ENCODE measurements at places on chromosomes 6 and 20.

DNA sequence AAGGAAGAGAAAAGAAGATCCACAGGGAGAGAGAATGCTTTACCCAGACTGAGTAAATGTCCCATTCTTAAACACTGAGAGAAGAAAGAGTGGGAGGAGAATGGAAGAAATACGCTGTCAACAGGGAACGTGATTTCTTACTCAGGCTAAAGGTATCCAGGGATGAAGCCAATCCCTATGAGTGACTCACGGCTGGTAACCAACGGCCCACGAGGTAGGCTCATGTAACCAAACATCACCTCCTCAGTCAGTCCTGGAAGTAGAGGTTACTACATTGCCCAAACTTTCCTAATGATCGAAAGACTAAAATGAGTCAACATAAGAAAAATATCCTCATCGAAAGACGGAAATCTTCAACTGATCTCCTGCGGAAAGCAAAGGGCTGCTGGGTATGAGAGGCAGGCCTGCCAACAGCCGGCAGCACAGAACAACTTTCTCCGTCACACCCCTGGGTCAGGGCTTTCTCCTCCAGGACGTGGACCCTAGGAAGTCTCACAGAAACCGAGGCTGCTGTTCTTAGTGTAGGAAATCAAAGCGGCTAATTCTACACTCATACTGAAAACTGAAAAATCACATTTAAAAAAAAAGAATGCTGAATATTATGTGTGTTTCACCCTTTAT is 292.6 kb downstream of the GMDS start:
- no peak for DNase-seq

GRCh38 chr6:158999154-158999665 is 792 bp downstream of the RSPH3 start:
- DNase-seq: no peak

- no peak for DNase-seq
These were observed 27.5 kb upstream of the MARCKS start for GRCh38 chr6:113829696-113830045.

DNA sequence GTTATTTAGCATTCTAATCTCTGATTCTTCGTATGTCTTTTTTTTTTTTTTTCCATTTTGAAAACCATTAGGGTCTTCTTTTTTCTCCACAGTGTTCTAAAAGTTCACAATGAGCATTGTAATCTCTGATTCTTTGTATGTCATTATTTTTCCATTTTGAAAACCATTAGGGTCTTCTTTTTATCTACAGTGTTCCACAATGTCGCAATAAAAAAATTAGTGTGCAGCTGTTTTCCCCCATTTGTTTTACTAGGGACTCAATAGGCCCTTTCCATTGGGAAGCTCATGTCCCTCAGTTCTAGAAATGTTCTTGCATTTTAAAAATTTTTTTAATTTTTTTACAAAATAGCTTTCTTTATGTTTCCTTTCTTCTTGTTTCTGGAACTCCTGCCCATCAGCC is 64.2 kb downstream of the RNF182 start:
- DNase-seq: no peak

GRCh38 chr20:16710781-16711180 is 19.0 kb upstream of the SNRPB2 start:
- no peak for DNase-seq

DNA sequence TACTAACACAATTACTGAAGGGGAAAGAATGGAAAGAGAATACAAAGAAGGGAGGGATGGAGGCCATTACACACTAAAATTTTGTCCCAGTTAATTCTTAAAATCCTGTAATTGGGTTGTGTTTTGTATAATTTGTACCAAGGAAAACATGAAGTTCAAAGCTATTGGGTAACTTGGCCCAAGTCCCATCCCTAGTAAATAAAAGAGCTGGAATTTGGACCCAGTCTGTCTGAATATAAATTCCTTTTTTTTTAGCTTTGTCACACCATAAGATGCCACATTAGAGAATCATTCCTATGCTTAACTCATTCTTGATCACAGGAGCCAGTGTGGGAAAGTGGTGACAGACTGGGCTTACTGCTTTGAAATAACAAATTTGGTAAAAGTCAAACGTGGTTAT is 66.8 kb upstream of the CBLN4 start:
- DNase-seq: no peak

- DNase-seq: no peak
These were observed 152.4 kb downstream of the COL9A1 start for GRCh38 chr6:70150521-70150920.

DNA sequence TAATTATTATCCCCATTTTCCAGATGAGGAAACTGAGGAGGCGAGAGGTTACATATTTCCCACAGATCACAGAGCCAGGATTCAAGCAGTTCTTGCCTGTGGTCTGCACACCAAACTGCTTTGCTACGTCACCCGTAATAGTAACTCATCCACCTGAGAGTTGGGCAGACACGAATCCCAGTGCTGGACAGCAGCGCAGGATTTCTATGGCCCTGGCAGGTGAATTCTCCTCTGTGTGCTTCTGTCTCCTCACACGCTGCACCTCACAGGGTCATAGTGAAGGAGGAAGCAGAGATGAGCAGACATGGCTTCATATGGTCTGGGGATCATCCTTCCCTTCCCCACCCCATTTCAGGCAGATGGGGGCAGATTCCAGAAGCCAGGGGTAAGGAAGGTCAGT is 127.0 kb upstream of the LRFN2 start:
- no peak for DNase-seq

DNA sequence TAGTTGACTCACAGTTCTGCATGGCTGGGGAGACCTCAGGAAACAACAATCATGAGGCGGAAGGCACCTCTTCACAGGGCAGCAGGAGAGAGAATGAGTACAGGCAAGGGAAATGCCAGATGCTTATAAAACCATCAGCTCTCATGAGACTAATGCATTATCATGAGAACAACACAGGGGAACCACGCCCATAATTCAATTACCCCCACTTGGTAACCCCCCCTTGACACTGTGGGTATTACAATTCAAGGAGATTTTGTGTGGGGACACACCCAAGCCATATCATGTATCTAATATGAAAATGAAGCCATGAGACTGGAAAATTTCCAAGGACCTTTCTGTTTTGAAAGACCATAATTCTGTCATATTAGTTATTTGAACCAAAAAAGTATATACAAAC is 342.4 kb upstream of the PLCB4 start:
- no peak for DNase-seq

GRCh38 chr20:4802527-4802926 is 80.8 kb downstream of the PRND start:
- DNase-seq: no peak

GRCh38 chr20:63006540-63007359 is at the start of gene BHLHE23:
Gene BHLHE23, minus strand, starts transcription at chr20:63006964. Its CDS starts 190 bp downstream, at chr20:63006774.
- DNase-seq: no peak

DNA sequence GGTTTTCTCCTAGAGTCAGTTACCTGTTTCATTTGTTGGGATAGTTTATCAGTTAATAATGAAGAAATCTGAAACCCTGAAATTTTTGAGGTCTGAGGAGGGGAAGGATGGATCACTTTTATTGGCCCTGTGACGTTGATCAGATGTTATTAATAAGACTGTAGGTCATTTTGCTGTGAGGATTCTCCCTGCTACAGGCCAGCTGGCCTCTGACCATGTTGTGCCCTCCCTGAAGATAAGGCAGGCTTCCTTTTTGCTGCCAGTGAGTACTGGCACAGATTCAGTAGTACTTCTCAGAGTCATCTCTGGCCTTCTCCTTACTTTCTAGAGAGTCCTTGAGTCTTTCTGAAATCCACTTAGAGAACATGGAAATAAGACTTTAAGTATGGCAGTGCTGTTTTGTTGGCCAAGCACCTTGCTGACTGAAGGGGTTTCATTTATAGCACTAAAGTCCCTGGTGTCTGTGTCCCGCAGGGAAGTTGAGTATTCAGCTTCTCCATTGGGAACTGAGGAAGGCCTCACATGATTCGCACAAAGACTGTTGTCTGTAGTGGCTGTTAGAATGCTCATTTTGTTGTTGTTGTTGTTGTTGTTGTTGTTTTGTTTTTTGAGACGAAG is 202.6 kb downstream of the DTNBP1 start:
- DNase-seq: no peak

- DNase-seq: no peak
These were observed 762 bp downstream of the ZC3H12D start for GRCh38 chr6:149483849-149484655.

DNA sequence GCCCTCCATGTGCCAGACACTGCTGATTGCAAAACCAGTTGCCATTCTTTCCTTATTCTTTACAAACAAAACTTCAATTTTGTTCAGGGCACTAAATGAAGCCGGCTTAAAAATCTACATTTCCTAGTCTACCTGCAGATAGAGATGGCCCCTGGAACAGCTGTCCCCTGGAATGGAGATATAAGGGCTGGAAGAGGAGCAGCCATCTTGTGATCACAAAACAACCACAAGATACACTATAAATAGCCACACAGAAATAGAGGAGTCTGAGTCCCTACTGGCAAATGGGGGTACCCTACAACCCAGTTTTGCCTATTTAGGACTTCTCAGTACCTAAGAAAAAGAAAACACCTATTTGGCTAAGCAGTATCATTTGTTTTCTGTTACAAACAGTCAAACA is 115.9 kb upstream of the BEND6 start:
- DNase-seq: no peak

DNA sequence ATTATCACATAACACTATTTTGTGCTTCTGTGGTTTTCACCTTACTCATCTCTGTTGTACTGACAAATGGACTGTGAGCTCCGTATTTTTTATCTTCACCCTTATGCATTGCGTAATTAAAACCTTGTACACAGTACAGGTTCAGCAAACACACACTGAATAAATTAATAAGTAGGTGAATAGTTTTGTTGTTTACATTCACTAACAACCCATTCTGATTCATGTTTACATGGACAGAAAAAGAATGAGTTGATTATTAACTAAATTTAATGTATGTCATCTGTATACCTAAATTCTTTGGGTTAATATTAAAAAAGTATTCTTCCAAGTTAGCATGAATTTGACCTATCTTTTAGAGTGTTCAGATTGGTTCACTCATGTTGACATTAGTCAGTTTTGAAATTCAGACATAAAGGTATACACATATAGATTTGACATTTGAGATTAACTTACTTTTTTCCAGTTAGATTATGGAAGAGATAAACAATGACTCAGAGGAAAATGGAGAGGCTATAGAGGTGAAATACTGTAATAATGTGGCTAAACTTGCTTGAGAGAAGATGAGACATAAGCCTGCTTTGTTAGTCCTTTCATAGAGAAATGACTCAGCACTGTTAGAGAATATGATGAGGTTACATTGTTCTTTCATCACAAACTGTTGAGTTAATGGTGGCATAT is 541.7 kb upstream of the FLRT3 start:
- no peak for DNase-seq

- no peak for DNase-seq
These were observed 1055.1 kb upstream of the GJE1 start for GRCh38 chr6:141077355-141078333.

GRCh38 chr6:32148289-32149091 is 3.2 kb downstream of the PRRT1 start:
- DNase-seq: no peak

- DNase-seq: no peak
These were observed 930.5 kb upstream of the FLRT3 start for GRCh38 chr20:15267935-15268334.

DNA sequence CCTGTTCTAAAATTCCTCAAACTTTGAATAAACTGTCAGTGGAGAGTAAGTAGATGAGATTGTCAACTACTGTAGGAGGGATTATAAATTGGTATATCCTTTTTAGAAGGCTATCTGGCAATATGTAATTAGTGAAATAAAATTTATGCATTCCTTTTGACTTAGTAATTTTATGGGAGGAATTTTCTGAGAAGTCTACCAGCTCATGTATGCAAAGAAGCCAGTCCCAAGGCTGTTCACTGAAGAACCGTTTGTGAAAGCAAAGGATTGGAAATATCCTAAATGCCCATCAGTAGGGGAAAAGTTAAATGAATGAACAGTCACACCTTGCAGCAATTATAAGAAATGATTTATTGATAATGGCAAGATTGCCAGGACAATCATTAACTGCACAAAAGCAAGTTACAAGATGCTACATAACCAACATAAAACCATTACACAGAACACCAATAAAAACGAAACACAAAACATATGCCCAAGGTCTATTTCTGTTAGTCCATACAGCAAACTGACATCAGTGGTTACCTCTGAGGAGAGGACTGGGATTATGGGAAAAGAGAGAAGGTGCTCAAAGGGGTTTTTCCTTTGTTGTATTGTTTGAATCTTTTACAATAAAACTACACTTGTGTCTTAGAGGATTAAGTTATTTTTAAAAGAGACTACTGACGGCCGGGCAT is 4.6 kb upstream of the DSTN start:
- no peak for DNase-seq

DNA sequence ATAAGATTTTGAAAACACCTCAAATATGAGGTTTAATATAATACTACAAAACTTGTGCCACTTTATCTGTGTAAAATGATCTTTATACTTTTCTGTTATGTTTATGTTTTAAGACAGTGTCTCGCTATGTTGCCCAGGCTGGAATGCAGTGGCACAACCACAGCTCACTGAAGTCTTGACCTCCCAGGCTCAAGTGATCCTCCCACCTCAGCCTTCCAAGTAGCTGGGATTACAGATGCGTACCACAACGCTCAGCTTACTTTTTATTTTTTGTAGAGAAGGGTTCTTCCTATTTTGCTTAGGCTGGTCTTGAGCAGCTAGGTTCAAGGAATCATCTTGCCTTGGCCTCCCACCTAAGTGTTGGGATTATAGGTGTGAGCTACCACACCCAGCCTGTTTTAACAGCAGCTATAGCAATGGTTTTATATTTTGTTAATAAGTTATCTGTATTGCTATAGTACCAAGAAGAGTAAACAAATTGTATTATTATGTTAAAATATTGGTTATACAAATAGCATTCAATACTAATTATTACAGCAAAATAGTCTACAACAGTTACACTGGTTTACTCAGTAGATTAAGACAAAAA is 8.2 kb downstream of the TAB2 start:
- DNase-seq: no peak

- no peak for DNase-seq
These were observed 1274.2 kb upstream of the GJE1 start for GRCh38 chr6:140858381-140858971.

DNA sequence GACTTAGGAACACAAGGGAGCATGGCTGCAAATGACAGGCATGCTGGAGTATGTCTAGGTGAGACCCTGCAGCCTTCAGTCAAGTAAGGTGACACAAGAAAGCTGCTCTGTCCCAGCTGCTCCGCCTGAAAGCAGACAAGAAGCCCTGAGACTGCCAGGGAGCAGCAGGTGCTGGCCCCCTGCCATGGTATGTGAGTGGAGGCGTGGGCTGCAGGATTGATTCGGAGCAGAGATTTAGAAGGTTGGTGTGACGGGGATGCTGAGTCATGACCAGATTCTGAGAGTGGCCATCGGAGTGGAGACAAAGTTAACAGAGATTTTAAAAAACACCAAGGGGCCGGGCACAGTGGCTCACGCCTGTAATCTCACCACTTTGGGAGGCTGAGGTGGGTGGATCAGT is 17.8 kb downstream of the LRP11 start:
- DNase-seq: no peak

DNA sequence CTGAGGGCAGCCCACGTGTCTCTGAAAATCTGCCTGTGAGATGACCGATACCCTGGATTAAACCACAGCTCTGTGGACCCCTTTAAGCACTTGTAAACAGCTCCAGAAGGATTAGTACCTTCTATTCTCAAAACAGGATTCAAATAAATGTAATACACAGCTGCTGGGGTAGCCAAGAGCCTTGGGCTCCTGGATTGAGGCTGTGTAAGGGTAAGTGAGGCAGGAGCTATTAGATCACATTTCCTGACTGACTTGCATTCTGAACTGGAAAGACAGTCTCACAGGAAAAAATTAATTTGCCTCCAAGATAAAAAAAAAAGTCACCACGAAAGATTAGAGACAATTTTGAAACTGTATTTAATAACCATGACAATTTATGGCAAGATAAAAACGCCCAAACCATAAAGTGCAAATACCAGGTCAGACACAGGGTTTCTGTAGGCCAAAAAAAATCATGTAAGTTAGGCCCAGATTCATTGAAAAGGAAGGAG is 78.0 kb downstream of the TRMT11 start:
- DNase-seq: no peak

Measured in stimulated activated CD8-positive, alpha-beta memory T cell treated with anti-CD3 and anti-CD28 coated beads, Interleukin-4, amount 100 ng/mL, for 1 hour (primary cell).